ENCODE measurements at places on chromosomes 13 and 19.

- DNase-seq, result peak; percentile 79
These were observed at the start of gene PLIN3 for GRCh38 chr19:4867534-4868285. TSS of gene PLIN3 (minus strand) at chr19:4867667. CDS start at chr19:4861394, 6,273 bp downstream.

- no peak for DNase-seq
These were observed 21.8 kb downstream of the POLR1D start for GRCh38 chr13:27643334-27644132.

GRCh38 chr19:57632987-57633831 lies at the start of gene ZNF211:
TSS of gene ZNF211 (plus strand) at chr19:57633168. CDS start at chr19:57633347, 179 bp downstream.
- peak; percentile 74 for DNase-seq

DNA sequence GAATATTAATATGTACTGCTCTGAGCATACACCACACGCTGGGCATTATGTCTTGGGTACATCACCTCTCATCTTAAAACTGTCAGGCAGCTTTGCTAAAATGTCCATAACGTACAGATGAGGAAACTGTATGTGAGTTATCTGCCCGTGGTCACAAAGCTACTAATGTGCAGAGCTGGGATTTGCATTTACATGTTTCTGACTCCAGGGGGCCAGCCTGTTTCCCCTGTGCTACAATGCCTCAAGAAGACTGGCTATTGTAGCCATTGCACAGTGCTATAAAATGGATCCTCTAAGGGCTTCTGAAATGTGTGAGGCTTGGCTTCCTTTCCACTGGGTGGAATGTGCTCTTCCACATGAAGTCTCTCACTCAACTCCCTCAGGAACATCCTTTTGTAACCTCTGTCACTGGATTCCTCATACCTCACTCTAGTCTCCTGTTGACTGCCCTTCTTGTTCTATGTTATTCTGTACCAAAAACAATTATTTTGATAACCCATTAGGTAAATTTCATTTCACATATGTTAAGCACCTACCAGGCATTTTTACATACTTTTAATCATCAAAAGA lies 95.6 kb upstream of the HTR2A start:
- DNase-seq, result no peak

DNA sequence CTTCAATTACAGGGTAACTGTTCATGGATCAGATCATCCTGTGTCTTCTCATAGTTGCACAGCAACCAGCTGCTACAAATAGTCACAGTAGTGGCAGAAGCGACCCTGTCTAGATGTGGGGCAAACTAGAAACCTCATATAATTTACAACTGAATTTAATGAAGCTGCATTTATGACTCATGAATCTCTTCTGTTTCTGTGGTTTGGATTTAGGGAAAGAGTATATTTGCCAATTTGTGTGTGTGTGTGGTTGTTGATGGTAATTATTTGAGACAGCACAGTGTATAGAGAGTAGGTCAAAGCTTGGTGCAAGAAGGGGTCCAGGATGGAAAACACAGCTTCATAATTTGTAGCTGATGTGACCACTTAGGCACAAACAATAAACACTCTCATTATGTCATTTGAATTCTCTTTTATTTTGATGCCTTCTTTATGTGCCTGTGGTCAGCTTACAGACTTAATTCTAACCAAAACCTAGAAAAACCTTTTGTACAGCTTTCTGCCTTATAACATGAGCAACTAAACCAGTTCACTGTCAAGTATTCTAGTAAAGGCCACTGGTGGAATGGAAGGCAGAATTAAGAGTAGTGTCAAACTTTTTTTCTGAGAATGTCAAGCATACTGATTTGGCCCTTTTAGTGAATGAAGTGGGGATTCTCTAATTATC lies 218.1 kb downstream of the TBC1D4 start:
- DNase-seq, result no peak

GRCh38 chr19:18021121-18021755 lies 13.3 kb downstream of the ARRDC2 start:
- DNase-seq, result no peak

GRCh38 chr13:90882551-90882950 lies 464.9 kb upstream of the MIR17HG start:
- no peak for DNase-seq

DNA sequence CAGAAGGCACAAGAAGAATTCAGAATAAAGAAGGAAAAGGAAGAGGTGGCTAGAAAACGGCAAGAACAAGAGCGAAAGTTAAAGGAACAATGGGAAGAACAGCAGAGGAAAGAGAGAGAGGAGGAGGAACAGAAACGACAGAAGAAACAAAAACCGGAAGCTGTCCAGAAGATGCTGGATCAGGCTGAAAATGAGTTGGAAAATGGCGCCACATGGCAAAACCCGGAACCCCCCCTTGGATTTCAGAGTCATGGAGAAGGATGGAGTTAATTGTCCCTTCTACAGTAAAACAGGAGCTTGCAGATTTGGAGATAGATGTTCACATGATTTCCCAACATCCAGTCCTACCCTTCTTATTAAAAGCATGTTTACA lies 6.7 kb downstream of the CD209 start:
- no peak for DNase-seq

GRCh38 chr13:105513448-105513847 lies 1022.0 kb downstream of the EFNB2 start:
- no peak for DNase-seq

DNA sequence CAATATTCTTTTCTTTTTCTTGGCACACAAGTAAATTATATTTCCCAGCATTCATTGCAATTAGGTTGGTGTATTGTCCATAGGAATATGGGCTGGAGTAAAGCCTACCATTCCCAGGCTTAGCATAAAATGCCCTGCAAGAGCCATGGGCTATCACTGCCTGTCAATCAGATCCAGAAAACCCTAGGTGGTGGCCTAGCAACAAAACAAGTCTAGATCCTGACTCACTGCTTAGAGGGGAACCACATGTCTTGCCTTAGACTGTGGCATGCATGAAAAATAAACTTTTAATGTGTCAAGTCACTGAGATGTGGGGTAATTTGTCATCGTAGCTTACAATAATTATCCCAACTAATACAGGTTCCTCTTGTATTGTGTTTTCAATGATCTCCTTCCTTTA lies 16.2 kb downstream of the SOX21 start:
- DNase-seq, result no peak

GRCh38 chr13:114152285-114152645 lies 19.8 kb upstream of the RASA3 start:
- DNase-seq, result no peak

DNA sequence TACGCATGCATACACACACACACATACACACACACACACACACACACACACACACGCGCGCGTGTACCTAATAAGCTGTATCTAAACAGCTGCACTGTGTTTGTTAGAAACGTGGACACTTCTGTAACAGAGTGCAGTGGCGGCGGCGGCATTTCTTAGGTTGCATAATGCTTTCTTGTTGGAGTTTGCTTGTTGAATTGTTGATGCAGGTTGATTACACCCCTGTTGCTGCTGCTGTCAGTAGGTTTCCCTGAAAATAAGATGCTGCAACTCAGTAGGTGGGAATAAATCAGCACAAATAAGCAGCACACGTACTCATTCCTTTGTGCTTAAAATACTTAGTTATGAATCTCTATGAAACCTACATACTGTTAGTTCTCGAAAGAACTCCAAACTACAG lies 479.2 kb downstream of the LIG4 start:
- DNase-seq, result no peak

DNA sequence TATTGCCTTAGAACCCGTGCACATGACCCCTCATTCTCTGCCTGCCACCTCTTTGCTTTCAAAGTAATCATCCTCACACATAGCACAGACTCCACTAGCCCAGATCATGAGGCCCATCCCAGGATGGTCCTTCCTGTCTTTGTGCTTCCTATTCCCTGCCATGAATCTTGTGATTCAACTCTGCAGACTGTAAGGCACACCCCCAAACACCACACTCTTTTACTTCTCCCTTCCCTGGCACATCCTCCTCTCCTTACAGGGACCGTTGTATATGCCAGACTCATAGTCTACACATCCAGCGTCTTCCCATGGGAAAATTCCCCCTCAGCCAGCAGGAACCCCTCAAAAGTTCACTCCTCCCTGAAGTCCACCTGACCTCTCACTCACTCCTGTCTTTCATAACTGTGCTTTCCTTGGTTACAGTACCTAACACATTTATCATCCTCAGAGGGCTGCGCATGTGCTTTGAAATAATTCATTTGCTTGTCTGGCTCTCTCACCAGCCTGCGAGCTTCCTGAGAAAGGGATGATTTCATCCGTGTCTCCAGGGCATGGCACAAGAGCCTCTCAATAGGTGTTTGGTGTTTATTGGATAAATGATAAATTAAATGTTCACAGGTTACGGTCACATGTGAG lies 26.8 kb upstream of the LRCH1 start:
- DNase-seq, result no peak

DNA sequence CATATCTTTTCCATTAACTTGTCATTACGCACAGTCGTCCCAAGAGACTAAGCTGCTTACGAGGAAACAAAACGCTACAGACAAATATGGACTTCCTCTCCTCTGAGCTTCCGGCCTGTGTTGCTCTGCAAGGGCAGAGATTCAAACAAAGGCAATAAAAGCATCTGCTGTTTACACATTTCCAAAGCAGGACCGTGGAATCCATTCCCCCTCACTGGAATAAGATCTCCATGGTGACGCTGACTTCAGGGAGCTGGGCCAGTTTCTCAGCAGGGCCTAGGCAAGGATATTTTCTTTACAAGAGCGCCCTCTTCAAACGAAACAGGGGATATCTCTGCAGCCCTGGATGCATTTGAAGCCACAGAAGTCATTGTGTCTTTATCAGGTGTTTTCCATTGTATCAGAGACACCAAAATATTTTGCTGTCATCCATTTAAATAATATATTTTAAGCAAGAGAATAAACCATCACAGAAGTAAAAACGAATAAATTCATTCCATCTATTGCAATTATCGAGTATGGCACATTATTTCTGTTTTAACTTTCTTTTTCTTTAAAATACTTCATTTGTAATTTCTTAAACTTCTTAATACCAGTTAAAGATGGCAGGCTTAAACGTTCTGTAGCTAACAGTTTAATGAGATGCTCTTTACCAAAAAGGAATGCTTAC lies 177.5 kb downstream of the DCLK1 start:
- no peak for DNase-seq

GRCh38 chr19:29606420-29606747 lies 301 bp downstream of the POP4 start:
- no peak for DNase-seq

- no peak for DNase-seq
These were observed 133.7 kb downstream of the RAP2A start for GRCh38 chr13:97567510-97568243.

DNA sequence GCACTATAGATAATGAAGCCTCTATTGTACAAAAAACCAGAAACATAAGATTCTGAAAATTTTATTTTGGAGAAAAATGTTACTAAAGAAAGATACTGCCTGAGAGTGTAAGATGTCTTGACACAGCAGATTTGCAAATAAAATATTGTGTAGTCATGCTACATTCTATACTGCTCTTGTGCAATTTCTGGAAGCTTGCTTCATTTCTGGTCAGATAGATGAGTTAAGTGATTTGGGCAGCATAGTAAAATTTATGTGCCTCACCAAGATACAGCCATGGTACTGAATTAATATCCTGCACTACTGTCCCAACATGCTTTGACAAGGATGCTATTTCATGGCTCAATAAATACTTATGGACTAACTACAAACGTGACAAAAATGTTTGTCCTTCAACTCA lies 55.1 kb upstream of the STARD13 start:
- DNase-seq, result no peak

- no peak for DNase-seq
These were observed 465.1 kb upstream of the SLC10A2 start for GRCh38 chr13:103531278-103531677.

- DNase-seq, result no peak
These were observed 4.8 kb downstream of the DMPK start for GRCh38 chr19:45777395-45777961.

GRCh38 chr13:25881136-25881926 lies 170.5 kb downstream of the SHISA2 start:
- no peak for DNase-seq

GRCh38 chr13:112562254-112562653 lies 25.7 kb downstream of the TUBGCP3 start:
- no peak for DNase-seq

- no peak for DNase-seq
These were observed 734.9 kb upstream of the PCDH9 start for GRCh38 chr13:67964986-67965385.

DNA sequence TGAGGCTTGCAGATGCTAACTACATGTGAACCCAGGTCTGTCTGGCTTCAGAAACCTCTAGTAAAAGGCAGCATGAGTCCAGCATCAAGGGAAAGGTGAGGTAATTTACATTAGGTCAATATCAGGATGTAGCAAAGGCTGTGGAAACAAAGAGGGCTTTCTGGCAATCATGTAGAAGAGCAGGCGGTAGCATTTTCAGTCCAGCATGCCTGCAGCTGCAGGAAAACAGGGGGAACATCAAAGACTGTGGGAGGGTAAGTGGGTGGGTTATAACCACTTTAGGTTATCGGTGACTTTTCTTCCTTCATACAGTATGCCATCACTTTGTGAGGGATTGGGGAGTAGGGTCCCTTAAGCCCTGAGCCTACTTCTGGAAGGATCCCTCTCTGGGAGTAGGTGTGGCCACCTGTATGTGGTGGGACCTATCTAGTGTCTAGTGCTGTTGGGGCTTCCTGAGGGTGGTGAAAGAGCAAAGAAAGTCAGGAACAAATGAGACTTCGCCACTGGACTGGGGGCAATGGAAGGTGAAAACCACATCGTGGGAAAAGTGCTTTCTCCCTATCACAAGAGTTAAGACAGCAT lies 10.8 kb downstream of the SUGP2 start:
- DNase-seq, result no peak

GRCh38 chr13:90375851-90376250 lies 971.6 kb upstream of the MIR17HG start:
- no peak for DNase-seq

DNA sequence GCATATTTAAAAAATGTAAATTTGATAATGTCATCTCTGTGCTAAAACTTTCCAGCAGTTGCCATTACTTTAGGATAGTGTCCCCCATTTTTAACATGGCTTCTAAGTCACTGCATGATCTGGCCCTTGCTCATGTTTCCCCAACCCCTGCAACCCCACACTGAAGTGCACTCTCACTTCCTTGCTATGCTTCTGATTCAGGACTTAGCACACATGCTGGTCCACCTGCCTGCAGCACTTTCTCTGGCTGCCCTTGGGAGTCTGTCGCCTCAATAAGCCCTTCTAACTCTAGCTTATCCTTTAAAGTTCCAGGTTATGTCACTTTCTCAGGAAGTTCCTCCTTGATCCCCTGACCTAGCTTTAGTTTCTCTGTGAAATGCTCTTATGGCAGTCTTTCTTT lies 241.0 kb downstream of the POSTN start:
- no peak for DNase-seq

DNA sequence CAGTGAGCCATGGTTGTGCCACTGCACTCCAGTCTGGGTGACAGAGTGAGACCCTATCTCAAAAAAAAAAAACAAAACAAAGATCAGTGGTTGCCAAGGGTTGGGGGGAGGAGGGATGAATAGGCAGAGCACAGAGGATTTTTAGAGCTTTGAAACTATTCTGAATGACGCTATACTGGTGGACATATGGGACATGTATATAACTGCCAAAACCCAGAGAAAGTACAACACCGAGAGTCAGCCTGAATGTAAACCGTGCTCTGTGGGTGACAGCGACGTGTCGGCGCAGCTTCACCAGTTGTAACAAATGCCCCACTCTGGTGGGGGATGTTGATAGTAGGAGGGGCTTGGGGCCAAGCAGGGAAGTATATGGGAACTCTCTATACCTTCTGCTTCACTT lies 32.9 kb downstream of the ZIC5 start:
- no peak for DNase-seq

Measured in activated CD8-positive, alpha-beta memory T cell treated with anti-CD3 and anti-CD28 coated beads for 4 hours (primary cell).